ENCODE measurements at places on chromosomes 3 and 15. TPM values are rescaled to one million over a fixed set of nuclear protein-coding genes. Genes with fewer than 3 reads are reported as not detected.

The SLC6A1 gene
- not detected for total RNA-seq

The RNF111 gene
- total RNA-seq = 14.5 TPM

The ATP2C1 gene
- 149 TPM for total RNA-seq

The TTC21A gene
- total RNA-seq = 1.8 TPM

The KLHL6 gene
- under 0.01 TPM for total RNA-seq

The CIB2 gene
- 8.6 TPM for total RNA-seq

The CCDC80 gene
- 8.2 TPM for total RNA-seq

The TF gene
- total RNA-seq = under 0.01 TPM

Data from bronchial epithelial cell (primary cell).